ENCODE measurements at places on chromosomes 11 and 22. TPM values are rescaled to one million over a fixed set of nuclear protein-coding genes. Genes with fewer than 3 reads are reported as not detected.

MUC5AC gene
- not detected for total RNA-seq

KIRREL3 gene
- 0.74 TPM for total RNA-seq

TMEM45B gene
- not detected for total RNA-seq

MUC5B gene
- not detected for total RNA-seq

PVALB gene
- not detected for total RNA-seq

TSGA10IP gene
- total RNA-seq: not detected

UBQLNL gene
- total RNA-seq: not detected

OPCML gene
- 0.63 TPM for total RNA-seq

NCAM1 gene
- 332 TPM for total RNA-seq

GRCh38 chr11:130523166-130523565, 74.7 kb downstream of the ADAMTS15 start:
- no peak for DNase-seq

DNA sequence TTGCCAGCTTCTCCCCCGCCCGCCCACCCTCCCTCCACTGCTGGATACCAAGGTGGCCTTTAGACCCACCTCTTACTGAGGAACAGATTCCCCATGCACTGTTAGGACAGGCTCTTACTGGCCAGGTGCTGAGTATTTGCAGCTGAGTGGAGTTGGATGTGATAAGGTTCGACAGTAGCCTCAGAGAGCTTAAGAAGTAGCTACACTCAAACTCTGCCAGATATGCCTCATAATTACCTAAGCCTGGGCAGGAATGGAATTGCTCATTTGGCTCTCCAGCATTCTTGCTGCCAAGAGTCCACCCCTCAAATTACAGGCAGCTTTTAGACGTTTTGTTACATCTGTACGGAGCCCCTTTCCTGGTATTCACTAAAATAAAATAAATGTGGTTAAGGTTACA, 9.6 kb downstream of the FAM181B start:
- no peak for DNase-seq

GRCh38 chr11:66744485-66745355, 15.7 kb upstream of the SPTBN2 start:
- peak; percentile 84 for DNase-seq

GRCh38 chr11:94673386-94673785, 94.8 kb upstream of the AMOTL1 start:
- no peak for DNase-seq

GRCh38 chr22:23059284-23059948, 10.9 kb upstream of the GNAZ start:
- DNase-seq: no peak

DNA sequence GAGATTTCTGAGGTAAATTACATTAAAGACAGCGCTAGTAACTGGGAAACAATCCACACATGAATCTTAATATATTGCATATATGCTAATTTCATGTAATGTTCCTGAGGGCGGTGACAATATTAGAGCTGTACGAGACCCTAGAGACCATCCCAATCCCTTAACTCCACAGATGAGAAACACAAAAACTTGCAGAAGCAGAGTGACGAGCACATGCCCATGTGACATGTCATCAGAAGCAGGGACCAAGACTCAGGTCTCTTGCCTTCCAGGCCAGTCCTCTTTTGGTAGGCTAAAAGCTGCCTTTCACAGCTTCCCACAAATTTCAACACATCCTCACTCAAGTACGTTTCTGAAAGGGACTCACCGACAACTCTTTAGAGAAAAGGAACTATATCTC, 11.8 kb downstream of the MAPK1 start:
- no peak for DNase-seq

- no peak for DNase-seq
Observed at GRCh38 chr11:75276686-75277085, 36.1 kb downstream of the TPBGL start.

DNA sequence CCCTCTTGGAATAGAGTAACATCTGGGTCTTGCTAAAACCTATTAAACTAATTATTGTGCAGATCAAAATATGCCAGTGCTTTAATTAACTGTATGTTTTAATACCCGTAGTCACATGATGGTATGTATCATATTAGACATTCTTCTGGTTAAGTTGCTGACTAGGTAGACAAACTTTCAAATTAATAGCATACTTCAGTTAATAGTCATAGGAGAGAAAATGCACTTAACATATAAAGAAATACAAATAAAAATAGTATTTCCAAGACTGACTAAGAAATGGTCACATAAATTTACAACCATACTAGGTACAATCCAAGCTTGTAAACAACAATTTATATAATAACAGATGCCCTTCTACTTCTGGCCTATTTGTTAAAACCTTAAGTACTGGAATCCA, 7.6 kb upstream of the EXPH5 start:
- no peak for DNase-seq

- DNase-seq: no peak
Observed at GRCh38 chr11:79336797-79337517, 103.9 kb downstream of the TENM4 start.

- no peak for DNase-seq
Observed at GRCh38 chr11:32307471-32307870, 127.9 kb downstream of the WT1 start.

- DNase-seq: no peak
Observed at GRCh38 chr11:101923554-101923953, 7.2 kb upstream of the ANGPTL5 start.

DNA sequence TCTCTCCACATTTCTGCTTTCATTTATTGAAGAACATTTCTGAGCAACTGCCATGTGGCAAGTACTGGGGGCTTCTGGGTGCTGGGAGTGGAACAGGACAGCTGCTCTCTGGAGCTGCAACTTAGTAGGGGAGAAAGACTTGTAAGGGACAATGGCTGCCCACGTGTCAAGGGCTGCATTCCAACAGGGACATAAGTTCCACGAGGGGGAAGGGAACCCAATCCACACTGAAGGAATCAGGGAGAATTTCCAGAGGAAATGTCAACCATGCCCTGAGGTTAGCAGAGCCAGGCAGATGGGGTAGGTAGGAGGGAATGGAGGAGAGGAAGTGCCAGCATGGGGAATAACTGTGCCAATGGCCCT, 1.7 kb downstream of the MAPK8IP2 start:
- DNase-seq: no peak

DNA sequence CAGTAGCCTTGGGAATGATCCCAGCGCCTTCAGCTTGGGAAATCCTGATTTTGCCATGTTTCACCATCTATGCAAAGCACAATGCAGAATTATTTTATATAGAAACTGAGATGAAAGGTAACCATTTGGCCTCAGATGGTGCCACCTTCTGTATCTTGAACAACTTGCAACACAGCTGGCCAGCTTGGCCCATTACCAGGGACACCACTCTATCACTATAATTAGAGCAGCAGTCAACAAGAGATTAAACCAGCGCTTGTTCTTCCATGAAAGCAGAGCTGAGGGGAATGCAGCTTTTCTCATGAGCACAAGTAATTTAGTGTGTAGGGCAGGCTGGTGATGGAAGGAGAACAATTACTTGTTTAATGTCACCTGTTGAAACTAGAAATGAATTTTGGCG, 6.7 kb upstream of the ZDHHC13 start:
- peak; percentile 54 for DNase-seq

- DNase-seq: no peak
Observed at GRCh38 chr22:46992121-46992731, 229.8 kb downstream of the TBC1D22A start.

DNA sequence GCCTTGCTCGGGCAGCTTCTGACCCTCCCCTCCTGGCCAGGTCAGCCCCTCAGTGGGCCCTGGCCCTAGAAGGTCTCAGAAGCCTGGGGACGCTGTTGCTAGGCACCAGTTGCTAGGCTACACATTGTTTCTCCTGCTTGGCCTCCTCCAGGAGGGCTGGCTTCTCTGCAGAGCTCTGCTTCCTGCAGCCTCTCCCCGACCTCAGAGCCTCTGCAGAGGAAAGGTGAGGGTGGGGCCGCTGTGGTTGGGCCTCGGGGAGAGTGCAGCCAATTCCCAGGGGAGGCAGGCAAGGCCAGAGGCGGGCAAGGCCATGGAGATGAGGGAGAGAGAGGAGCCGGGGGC, 27.6 kb upstream of the LRRC10B start:
- DNase-seq: no peak

- DNase-seq: no peak
Observed at GRCh38 chr11:112874980-112875379, 86.2 kb upstream of the NCAM1 start.

GRCh38 chr11:46336563-46337180, 10.6 kb upstream of the DGKZ start:
- no peak for DNase-seq

DNA sequence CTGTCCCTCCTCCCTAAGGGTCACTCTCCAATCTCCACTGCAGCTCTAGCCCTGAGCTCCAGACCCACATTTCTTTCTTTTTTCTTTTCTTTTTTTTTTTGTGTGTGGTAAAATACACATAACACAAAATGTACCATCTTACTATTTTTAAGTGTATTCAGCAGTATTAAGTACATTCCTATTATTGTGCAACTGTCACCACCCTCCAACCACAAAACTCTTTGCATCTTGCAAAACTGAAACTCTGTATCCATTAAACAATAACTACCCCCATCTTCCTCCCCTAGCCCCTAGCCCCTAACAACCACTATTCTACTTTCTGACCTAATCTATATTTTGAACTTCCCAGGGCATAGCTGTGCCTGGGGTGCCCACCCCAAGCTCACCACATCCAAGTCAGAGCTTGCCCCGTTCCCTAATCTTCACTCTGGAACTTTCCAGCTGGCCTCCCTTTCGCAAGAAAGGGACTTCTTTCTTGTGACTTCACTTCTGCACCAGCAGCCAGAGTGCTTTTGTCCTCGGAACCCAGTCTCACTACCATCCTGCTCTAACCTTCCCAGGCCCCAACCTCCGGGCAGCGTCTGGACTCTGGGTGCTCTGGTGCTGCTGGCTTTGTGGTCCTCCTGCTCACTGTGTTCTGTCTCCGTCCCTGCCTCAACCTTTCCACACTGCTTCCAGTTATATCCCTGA, 30.7 kb downstream of the PARVG start:
- DNase-seq: no peak

DNA sequence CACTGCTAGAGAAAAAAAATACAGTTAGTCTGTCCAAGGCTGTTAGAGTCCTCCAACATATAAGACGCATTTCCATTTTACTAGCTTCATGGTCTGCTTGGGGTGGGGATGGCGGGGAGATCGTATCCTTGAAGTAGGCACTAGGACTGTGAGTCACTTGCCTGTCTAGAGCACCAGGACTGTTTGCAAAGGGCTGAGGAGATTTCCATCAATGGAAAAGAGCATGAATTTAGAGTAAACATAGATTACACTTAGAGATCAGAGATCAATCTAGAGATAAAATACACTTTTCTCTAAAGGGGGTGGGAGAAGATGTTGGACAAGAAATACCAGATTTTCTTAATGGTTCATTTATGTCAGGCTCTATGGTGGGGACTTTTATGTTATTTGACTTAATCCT, 1.7 kb upstream of the MS4A7 start:
- DNase-seq: no peak

GRCh38 chr11:14819596-14819995, 72.4 kb downstream of the CYP2R1 start:
- DNase-seq: no peak
